ENCODE measurements at places on chromosomes 2 and 18.
A peak's percentile ranks its signal among the peaks of the same experiment; 100 is the strongest.

- no peak for DNase-seq
Measured at GRCh38 chr2:135162377-135162776, 110.3 kb downstream of the RAB3GAP1 start.

DNA sequence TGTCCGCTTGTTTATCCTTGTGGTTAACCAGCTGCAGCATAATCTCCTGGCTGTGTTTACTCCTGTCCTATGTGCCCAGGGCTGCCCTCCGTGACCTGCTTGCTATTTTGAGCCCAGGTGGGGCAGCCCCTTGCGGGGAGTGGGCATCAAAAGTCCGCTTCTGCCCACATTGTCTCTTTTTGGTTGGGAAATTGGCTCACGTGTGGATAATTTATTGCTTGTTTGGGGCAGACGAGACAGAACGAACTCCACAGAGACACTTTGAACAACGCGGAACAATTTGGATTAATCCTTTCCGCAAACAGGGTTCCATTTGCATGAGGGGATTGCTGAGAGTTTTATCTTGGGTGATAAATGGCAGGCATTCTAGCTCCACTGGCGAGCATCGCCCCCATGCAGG lies 8.1 kb upstream of the CXCR4 start:
- DNase-seq: no peak

GRCh38 chr2:123993728-123994323 lies 31.3 kb upstream of the CNTNAP5 start:
- no peak for DNase-seq

GRCh38 chr18:9631814-9632496 lies 17.6 kb upstream of the PPP4R1 start:
- no peak for DNase-seq

DNA sequence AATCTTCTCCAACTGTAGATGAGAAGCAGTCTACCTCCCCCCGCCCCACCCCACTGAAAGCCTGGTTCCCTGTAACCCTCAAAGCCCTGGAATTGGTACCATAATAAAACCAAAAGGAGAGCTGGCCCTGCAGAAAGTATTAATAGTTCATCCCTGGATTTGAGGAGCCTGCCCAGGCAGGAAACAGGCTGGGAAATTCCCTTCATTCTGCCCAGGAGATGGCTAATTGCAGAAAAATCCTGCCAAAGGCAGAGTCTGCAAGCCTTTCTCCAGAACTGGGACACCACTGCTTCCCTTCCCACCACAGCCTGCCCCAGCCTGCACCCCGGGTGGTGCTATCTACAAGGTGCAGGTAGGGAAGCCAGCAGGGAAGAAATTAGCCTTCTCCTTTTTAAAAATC lies 16.3 kb downstream of the GKN2 start:
- DNase-seq: no peak

GRCh38 chr2:239689410-239689809 lies 288.6 kb upstream of the HDAC4 start:
- DNase-seq: no peak

DNA sequence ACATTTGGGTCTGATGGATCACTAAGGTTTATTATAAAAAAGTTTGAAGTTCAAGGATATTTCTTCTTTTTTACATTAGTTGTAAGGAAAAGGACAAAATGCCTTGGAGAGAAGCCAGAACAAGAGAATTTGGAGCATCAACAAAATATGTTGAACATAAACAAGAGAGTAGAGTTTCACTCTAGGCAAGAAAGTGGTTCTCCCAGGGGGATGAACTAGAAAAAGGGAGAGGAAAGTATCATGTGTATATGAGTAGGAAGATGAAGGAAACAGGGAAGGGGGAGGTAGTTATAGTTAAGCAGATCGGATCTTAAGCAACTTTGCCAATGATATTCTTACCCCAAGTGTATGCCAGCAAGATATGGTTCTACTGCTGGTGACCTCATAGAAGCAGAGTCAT lies 63.8 kb upstream of the GALNT3 start:
- DNase-seq: no peak

DNA sequence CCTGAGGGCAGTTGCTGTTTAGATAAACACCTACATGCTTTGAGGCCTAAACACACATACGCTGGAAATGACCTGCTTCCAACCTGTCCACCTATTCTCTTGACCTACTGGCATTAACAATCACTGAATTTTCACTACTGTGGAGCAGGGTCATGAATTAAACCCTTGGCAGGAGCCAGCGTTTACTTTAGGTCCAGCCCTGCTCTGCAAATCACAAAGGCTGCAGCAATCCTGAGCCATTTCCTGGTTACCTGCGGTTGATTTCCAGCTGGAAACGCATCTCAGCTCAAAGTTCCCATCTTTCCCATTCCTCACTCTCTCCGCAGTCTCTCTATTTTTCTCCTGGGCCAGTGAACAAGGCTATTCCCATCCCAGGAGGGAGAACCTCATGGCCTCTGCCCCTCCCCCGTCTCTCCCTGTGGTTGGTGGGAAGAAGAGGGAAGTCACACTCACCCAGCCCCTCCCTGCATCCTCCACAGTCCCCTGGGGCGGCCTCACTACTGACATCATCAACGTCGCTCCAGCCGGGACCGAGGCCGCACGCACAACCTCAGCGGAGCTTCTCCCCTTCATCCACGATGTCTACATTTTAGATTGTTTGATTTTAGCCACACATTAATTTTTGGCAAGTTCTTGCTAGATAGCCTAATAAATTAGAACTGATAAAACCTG lies 84.5 kb upstream of the SNTG2 start:
- peak; percentile 96 for DNase-seq

GRCh38 chr2:27211241-27211942 lies 449 bp upstream of the ATRAID start:
- DNase-seq: peak; percentile 35

- DNase-seq: no peak
Measured at GRCh38 chr2:8546612-8547283, 135.1 kb upstream of the ID2 start.
